Cardiac fibroblast (primary cell): ENCODE measurements at places on chromosomes 2 and 18.

GRCh38 chr18:63074981-63075404 is 244.6 kb downstream of the BCL2 start:
- DNase-seq = peak; percentile 30

DNA sequence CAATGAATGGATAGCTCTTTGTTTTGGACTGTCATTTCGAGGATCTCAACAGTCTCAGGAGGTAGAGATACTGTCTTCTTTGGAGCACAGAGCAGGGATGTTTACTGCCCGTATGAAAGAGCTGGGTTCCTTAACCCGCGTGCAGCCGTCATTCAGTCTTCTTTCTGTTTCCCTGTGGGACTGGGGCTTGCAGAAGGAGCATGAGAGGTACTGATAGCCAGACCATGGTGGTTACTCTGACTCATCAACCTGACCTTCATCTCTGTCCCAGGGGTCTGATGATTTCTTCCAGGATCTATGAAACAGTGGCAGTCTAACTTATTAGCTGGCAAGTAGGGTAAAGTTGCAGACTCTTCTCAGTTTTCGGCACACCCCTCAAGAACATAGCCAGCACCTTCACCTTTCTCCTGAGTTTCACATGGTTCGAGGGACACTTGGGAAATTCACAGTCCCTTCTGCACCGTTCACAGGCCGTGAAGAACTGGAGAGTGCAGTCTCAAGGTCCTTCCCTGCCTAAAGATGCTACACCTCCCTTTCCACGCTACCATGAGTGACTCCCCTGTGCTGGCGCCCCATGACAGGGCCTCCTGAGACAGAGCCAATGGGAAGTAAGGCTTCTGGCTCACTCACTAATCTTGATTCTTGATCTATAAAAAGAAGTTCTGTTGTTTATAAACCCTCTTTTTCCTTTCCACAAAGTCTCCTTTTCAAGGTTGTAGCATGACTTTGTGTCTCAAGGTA is 226.2 kb downstream of the MC4R start:
- DNase-seq = peak; percentile 2

DNA sequence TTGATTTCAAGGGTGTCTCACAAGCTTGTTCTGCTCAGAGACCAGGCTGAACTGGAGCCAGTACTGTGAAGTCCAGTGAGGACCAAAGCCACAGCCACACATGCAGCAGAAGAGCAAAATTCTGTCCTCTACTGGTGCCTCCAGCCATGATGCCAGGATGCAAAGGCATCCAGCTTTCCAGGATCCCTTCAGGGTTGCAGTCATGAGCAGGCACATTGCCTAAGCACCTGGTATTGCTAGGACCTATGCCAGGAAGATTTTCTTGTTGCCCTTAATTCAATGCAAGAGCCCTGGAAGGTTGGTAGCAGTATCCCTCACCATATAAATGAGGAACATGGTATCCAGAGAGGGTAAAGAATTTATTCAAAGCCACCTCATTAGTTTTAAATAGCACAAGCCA is 78.9 kb upstream of the CYRIA start:
- no peak for DNase-seq

DNA sequence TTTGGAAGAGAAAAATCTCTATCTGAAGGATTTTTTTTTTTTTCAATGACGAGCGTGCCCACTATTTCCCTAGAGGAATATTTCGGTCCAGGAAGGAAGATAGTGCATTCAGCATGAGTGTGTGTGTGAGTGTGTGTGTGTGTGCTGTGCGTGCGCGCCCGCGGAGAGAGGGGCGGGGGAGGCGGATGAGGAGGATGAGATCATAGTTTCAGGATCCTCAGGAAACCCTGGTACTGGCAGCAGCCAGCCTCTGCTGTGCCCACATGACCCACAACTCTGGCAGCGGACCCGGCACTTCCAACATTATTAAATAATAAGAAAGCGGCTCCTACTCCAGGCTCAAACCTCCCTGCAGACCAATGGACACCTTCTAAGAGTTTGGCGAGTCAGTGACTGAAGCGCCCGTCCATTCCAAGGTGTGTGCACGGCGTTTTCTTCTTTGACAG is 217.0 kb upstream of the DTNA start:
- DNase-seq = peak; percentile 74

- DNase-seq = peak; percentile 51
Measured at GRCh38 chr2:127348426-127349000, 39.3 kb downstream of the MAP3K2 start.

DNA sequence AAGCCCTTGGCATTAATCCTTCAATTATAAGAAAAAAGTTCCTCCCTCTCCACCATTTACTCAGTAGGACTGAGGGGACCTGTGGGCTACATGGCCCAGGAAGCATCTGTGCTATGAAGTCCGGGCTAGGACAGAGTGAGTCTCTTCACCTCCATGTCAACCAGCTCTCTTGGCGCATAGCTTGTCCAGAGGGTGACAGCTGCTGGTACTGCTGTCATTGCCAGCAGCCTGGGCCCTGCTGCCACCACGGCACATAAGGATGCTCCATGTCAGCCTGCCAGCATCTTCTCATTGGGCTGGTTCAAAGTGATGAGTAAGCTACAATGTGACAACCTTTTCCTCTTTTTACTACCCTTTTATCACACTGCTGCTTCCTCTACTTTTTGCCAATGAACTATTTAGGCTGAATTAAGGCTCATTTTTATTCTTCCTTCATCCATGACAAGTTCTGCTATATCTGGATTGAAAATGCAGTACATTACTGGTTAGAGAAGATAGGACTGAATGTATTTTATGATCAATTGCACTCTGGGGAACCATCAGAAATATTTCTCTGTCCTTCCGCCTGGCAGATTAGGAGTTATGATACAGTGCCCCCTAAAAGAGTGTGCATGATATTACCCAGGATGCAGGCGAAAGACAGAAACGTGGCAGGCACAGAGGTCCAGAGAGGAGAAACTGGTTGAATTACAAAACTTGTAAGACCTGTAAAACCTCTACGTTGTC is 258.9 kb upstream of the TNP1 start:
- DNase-seq = no peak
